HL-60 (cell line): ENCODE measurements at places on chromosomes 1 and 21.

GRCh38 chr1:91567583-91567982, 66.9 kb downstream of the CDC7 start:
- no peak for DNase-seq

GRCh38 chr1:214044438-214045214, 56.9 kb downstream of the PROX1 start:
- DNase-seq: no peak

GRCh38 chr1:24925963-24926362, 4.1 kb downstream of the RUNX3 start:
- DNase-seq: no peak

GRCh38 chr1:167584581-167584980, 31.0 kb upstream of the CREG1 start:
- DNase-seq: no peak

- no peak for DNase-seq
Observed at GRCh38 chr1:171794085-171794484, 12.6 kb downstream of the METTL13 start.

GRCh38 chr1:33220676-33221384, 35.5 kb upstream of the ZNF362 start:
- no peak for DNase-seq

- DNase-seq: no peak
Observed at GRCh38 chr1:161001525-161001924, 19.4 kb downstream of the F11R start.

DNA sequence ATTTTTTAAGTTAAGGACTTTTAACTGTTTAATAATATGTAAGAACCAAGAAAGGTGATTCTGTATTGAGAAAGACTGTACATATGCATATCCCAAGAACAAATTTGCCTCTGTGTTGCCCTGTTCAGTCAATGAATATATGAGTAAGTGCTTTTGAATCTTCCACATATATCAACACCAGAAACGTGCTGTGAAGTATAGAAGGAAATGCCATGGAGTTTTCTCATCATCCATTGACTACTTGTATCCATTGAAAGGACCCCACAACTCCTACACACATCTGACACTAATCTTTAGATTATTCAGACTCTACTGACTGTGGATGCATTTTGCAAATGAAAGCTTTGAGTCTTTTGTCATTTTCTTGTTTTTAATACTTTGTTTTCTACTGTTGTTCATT, 366.9 kb downstream of the S1PR1 start:
- DNase-seq: no peak

- no peak for DNase-seq
Observed at GRCh38 chr1:71850515-71850914, 431.8 kb downstream of the NEGR1 start.

- DNase-seq: no peak
Observed at GRCh38 chr1:47753808-47754207, 243.4 kb downstream of the TRABD2B start.

DNA sequence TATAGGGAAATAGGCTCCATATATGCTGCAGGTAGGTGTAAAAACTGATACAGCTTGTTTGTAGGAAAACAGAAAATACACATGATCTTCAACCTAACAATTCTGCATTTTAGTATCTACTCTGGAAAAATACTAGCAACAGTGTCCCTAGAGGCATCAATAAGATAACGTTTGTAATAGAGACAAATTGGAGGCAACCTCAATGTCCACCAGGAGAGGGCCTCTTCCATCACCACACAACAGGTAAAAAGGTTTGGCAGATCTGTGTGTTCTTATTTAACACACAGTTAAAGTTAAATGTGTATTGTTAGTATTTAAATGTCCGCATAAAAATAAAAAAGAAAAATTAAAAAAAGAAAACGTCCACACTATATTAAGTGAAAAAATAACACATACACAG, 5.4 kb downstream of the EIF2D start:
- no peak for DNase-seq

DNA sequence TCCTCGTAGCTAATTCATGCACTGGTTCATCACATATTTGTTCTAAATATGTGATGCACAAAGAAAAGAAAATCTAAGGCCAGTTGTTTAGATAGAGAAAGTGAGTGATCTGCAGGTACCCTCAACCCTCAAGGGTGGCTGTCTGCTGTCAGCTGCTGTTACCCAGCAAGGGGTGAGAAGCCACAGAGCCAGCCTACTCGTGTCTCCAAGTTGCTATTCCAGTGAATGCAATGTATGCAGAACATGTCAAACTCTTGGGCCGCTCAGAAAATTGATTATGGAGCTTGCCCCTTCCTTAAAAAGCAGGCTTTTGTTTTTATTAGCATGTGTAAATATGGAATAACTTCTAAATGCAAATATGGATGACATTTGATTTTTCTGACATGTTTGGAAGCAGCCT, 336.3 kb upstream of the ST6GALNAC5 start:
- DNase-seq: no peak

DNA sequence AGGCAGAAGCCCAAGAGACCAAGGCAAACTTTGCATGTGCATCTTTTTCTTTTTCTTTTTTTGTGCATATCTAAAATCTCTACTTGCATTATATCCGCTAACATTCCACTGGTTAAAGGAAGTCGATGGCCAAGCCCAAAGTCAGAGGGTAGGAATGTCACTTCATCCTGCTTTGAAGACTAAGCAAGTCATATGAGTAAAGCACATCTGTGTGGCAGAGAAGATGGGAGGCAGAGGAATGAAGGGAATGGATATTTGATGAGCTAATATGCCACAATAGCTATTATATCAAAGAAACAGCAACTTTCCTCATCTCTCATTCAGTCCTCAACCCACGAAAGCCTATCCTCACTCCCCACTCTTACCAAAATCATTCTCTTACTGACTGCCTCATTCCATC, 59.3 kb downstream of the RNF220 start:
- no peak for DNase-seq

GRCh38 chr1:94803106-94803505, 17.1 kb upstream of the SLC44A3 start:
- no peak for DNase-seq

GRCh38 chr1:208977638-208978256, 605.8 kb upstream of the CAMK1G start:
- DNase-seq: no peak

GRCh38 chr1:12556957-12557935, 60.8 kb downstream of the DHRS3 start:
- no peak for DNase-seq

DNA sequence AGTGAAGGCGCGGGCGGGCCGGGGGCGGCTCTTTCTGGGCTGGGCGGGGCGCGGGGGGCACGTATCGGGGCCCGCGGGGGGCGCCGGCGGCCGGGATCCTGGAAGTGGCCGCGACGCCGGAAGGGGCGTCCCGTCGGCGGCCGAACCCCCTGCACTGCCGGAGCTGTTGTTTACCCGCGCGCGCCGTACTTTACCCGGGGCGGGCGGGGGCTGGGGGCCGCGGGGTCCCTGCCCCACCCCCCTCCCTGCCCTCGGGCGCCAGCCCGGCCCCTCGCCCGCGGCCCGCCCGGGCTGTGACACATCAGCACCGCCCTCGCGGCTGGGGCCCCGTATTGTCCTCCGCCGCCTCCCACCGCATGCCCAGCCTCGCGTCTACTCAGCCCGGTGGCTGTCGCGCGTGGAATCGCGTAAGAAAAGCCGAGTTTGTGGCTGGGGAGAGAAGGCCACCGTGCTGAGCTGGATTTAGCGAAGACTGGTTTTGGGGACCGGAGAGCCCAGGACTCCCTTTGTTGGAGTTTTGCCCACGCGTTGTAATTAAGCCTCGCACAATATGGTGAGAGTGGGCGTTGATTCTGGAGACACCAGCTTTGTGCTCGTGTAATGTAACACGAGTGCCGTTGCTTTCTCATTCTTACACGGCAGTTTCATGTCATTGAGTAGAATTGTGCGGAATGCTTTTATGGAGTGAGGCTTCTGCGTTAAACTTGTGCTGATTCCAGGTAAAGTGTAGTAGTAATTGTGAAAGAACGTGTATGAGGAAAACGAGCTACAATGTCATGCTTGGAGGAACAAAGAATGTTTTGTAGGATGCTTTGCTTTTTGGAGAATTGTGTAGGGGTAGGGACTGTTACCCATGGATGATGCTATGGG, 559 bp downstream of the BACH1 start:
- peak; percentile 34 for DNase-seq

DNA sequence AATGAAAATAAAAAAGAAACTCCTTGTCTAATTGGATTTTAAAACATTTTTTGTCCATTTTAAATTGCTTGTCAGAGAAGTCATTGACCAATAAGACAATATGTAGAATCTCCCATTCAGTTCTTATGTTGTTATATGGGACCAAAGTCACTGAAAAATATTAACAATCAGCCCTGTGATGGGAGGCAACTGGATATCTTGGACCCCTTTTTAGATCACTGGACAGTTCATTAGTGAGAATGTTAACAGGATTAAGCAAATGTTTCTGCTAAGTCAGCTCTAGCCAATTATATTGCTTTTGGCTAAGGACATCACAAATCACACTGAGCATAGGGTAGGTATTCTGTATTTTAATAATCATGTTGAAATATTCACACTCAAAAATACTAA, 609.1 kb upstream of the USP24 start:
- DNase-seq: no peak

DNA sequence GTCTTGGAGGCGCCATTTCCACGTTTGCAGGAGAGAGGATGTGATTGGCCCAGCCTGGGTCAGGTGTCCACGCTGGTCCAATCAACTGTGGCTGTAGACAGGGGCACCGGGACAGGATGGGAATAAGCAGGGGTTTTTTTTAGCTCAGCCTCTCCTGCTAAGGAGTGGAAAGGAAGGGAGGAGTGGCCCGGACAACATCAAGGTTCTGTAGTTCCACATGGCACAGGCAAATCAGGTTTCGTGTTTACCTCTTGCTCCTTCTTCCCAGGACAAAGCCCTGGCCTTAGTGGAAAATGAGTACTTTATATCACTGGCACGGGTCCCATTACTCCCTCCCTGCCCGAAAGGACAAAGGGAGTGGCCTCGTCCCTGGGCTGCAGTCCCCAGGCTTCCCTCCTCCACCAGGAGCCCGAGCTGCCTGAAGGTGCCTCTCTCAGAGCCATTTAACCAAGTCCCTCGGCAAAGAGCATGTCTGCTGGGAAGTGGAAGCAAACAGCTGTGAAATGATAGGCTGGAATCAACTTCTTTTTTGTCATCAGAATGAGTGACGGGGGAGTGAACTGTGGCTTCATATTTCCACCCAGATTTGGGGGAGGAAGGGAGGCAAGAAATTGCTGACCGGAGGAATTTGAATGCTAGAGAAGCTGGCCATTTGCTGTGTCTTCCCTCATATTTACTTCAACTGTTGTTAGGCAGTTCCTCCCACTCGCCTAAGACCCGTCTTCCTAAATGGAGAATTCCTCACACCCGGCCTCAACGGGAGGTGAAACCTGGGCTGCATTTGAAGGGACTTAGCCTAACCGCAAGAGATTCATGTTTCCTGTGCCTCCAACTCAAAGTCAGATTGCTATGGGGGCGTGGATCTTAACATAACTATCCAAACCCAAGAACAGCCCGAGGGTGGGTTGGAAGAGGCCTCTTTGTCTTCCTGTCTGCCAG, 84.9 kb upstream of the SLC44A3 start:
- DNase-seq: peak; percentile 61

- DNase-seq: no peak
Observed at GRCh38 chr21:27366646-27367235, 399.9 kb upstream of the ADAMTS5 start.

DNA sequence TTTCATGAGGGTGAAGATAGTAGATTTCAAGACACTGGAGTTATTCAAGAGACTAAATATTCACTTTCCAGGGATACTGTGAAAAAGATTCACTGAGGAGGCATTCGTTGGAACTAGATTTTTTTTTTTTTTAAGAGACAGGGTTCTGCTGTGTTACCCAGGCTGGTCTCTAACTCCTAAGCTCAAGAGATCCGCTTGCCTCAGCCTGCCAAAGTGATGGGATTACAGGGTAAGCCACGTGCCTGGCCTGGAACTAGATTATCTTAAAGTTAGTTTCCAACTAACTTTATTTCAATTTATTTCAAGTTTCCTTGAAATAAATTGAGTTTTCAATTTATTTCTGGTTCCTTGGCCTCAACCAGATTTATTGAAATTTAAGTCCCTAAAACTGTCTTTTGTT, 24.3 kb upstream of the MCL1 start:
- DNase-seq: no peak

DNA sequence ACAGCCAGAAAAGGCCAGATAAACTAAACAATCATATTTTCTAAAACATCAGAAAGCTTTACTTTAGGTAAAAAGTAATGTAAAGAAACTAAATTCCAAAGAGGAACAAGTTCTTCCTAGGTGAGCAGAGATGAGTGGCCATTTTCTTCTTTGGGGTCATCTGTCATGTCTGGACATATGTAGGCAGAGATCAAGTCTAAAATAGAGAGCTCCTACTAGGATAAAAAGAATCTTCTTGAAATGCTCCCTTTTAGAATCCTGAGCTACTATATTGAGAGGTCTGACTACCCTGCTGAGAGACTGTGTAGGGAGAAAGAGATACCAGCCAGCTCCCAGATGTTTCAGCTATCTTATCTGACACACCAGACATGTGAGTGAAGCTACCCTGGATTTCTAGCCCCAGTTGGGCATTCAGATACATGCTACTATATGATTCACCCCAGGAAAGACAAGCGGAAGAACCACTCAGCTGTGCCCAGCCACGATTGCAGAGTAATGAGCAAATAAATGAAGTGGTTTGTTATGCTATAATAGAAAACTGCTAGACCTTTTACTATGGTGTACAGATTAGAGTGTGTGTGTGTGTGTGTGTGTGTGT, 80.1 kb downstream of the TTLL7 start:
- no peak for DNase-seq

DNA sequence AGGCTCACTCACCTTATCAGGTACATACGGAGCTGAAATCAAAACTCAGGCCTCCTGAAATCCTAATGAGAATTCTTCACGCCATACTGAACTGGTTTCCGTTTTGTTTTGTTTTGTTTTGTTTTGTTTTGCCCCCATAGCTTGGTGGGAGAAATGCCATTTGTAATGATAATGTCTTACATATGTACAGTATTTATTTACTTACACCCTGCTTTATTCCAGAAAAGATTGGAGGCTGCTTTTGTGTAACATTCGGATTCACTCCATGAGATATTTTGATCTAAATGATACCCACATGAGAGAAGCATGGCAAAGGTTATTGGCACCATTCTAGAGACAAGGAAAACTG, 84.7 kb downstream of the EPHB2 start:
- no peak for DNase-seq

DNA sequence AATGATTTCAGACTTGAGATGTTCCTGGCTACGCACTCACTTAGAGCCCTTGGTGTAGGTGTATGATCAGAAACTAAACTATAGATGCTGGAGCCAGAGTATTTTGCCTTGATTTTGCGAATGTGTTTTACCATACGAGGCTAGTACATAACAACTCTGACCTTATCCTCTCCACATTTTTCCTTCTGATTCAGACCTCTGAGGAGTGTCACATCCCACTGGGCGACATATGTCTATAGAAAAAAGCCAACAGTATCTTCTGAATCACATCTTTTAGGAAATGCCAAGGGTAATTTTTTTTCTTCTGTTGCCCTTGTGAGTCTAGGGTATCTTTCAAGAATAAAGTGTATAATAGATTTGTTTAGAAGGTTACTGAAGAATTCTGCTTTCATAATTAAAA, 49.6 kb downstream of the AK4 start:
- no peak for DNase-seq
